Activated CD4-positive, alpha-beta T cell treated with anti-CD3 and anti-CD28 coated beads, Interleukin-2, amount 10 ng/mL, durations not matched to agents 7 days and 5 days (primary cell): ENCODE measurements at places on chromosomes 1 and 21.

DNA sequence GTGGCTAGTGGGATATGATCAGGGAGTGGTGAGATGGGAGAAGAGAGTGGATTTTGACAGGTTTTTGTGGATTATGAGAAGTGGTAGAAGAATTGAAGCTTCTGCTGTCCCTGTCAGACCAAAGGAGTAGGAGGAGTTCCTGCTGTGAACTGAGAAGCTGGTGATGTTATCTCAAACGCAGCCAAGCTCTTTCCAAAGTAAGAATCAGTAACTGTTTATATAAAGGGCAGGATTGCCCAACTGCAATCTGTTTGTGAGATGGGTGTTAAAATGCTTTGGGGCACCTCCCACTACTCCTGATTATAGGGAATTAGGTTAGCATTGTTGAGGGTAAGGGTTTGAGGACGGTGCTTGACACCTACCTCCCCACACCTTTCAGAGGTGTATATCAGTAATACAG lies 60.5 kb upstream of the USP25 start:
- no peak for DNase-seq

DNA sequence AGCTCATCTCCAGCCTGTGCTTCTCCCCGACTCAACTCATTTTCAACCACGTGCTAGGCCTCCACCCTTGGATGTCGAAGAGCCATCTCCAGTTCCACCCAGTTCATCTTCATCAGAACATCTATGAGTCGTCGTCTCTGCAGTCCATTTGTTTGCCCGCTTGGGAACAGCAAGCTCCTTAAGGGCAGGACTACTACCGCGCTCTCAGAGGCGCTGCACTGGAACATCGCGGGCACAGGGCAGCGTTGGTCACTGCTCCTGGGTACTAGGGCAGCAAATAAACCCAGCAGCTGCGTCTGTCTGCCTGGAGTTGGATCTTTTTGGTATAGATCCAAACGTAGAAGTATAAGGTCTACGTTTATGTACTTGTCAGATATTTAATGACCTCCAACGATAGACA lies 478 bp upstream of the PRDM2 start:
- DNase-seq: no peak

DNA sequence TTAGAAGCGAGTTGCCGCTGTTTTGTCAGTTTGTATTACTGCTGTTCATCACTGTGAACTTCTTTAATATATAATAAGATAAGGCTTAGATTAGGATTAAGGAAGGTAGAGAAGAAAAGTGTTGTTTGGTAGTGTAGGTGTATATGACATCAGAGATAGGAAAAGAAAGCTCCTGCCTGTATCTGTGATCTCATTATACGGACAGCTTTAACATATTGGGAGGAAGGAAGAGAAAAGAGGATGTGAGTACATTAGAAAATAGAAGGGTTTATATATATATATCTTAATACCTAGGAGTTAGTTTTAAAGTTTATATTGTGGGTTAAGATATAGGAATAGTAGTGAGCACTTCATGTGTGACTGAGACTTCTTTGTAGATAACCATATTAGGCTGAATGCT lies 71.0 kb downstream of the RALGPS2 start:
- no peak for DNase-seq

DNA sequence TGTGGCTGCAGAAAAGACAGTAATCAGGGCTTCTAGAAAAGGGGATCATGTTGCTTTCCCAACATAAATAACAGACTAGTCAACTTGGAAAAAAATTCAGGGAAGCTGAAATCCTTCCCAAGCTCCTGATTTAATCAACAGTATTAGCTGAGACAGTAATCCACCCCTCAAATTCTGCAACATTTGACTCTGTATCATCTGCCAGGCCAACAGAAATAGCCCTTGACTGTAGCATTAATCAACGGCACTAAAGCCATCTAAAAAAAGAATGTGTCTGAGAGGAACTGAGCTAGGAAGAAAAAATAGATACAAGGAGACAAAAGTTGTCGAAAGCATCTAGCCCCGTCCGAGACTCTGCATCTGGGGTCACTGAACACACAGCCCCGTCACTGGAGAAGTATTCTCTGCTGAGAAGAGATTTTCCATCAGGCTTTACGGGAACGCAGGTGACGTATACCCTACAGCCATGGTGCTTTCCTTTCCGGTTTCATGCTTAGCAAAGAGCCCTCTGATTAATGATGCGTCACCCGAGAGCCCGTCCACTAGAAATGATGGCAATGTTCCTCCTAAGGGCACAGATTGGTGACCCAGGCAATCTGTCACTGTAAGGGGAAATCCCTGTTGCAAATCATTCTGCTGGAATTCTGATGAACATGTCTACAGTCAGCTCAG lies 42.1 kb upstream of the TP53BP2 start:
- DNase-seq: no peak

GRCh38 chr1:193791746-193792145 lies 605.3 kb upstream of the B3GALT2 start:
- DNase-seq: no peak

DNA sequence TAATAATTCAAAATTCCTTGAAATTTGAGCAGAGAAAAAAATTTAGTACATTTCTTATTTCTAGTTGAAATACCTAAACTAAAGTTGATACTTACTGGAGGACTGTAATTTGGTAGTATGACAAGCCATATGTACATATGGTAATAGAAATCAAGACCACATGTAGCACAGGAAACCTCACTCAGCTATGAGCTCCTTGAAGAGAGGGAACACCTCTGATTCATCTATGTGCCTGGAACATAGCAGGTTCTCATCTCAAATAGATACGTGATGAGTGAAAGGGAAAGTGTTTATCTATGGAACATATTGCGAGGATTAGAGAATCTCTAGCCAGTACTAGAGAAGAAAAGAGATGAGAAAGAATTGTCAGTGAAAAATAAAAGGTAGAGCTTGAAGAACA lies 47.9 kb upstream of the GNG4 start:
- DNase-seq: no peak

DNA sequence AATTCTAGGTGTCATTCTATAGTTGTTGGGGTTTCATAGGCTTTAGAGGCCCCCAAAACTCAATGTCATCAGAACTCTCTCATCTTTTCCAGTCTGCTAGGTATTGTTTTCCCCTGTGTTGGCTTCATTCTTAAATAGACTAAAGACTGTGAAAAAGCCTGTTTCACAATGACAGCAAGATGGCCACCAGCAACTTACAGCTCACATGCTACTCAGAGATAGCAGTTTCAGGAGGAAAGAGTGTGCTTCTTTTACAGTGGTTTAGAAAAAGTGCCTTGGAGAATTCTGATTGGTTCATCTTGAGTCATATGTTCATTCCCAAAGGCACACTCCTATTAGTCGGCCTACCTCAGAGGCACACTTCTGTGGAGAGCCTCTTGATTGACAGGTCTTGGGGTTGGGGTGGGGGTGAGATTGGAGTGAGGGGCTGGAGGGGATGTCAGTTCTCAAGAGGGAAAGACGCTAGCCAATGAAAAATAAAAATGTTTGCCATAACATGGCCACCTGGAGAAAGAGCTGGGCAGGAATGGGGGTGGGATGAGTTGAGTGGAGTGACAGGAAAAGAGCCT lies 8.5 kb downstream of the IL23R start:
- no peak for DNase-seq

DNA sequence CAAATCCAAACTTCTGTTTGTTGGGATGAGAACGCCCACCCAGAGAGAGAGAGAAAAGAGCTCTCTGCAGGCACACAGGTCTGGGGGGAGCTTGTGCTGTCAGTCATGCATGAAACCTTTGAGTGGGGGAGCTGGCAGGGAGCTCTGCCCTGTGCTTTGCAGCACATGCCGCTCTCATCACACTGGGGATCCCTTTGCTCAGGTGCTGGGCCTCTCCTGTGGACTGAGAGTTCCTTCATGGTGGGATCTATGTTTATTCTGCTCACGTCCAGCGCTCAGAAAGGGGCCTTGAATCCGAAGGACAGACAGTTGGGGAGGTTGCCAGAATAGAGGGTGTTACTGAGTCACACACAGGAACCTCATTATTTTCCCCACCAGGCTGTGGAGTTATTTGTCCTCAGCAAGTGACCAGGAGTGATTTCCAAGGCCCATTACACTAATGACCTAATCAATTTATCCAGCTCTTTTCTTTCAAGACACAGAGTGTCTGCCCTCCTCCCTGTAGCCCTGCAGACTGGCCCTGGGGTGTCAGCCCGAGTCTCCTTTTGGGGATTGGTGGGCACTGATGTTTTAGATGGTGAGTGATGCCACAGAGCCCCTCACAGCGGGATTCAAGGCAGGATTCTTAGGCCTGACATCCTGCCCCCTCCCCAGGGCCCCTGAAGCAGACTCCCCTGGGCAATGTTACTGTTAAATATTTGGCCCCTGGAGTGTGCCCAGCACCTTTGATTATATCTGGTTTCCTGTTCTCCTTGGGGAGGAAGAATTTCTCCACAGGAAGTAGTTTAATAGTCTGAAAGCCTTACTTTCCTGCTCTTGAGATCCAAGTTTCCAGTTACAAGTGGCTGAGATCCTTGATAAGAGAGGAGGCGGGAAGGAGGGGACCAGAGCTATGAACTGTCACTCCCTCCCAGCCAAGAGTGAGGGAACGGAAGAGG lies 22.3 kb downstream of the MYBPH start:
- DNase-seq: no peak

DNA sequence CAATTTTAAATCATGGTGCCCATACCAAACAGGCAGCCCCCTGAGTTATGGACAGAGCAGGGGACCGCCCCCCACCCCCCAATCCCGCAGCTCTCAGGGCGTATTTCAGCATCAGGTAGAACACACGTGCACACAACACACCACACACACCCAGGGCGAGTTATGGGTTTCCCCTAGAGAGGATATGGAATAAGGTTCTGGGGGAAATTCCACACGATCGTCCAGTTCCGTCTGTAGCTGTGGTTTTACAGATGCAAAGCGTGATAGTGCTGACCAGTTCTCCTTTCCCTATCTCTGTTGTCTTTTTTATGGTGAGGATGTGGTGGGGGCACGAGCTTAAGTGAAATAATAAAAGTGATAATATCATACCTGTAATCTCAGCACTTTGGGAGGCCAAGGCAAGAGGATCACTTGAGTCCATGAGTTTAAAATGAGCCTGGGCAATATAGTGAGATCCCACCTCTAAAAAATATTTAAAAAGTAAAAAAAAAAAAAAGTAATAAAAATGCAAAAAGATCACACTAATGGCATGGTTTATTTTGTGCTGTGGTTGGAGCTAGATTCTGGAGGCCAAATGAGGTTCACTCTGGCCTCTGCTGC lies 25.1 kb downstream of the C2CD2 start:
- DNase-seq: no peak
